ENCODE measurements at places on chromosomes 2 and 18.

DNA sequence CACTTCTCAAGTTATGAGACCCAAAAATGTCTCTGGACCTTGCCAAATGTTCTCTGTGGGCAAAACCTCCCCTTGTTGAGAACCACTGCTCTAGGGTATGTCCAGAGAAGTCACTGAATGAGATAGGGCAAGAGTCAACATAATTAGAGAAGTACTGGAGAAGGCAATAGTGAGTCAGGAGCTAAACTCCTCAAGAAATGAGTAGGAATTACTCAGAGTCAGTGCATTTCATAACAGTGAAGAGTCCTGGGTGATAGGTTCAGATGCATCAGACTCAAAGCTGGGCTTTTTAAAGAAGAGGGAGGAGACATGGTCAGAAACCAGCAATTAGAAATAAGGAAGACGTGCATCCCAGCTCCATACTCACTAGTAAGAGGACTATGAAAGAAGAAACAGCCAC, 38.6 kb upstream of the IHH start:
- no peak for DNase-seq

GRCh38 chr18:45802814-45803492, 22.5 kb upstream of the SIGLEC15 start:
- no peak for DNase-seq

DNA sequence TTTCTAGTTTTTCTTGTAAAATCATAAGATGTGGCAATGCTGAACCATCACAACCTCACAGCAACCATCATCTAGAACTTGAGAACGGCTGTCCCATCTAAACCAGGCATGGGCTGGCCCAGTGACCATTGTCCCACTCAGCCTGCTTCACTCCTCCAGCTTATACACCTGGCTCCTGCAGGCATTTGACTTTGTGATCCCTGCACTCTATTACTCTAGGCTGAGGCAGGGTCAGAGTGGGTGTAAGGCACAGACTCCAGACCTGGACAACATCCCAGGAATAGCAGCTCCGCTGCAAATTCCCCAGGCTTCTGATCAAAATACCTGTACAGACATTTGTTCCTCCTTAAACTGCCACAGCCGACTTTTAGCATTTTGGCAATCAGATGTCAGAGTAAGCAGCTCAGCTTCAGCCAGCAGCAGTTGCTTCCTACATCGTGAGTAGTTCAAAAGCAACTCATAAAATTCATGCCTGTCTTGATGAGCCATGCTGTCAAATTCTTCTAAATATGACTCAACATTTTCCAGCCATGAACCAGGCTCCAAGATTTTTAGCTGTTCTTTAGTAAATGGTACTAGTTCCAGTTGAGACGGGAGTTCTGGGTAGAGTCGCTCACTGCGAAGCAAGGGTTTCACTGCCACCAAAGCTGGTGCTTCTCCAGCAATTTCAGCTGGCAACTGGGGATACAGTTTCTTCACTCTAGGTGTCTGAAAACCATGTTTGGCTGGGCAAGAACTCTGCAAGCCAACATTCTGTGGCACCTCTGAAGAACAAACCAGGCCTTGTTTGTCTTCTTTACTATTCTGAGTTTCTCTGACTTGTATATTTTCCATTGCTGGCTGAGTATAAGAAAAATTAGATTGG, 12.8 kb downstream of the EPG5 start:
- DNase-seq: no peak

- peak; percentile 57 for DNase-seq
Observed at GRCh38 chr2:230326453-230327417, at the start of gene SP140L. Gene SP140L (plus strand): TSS chr2:230327193. CDS start chr2:230327270, 77 bp downstream.

DNA sequence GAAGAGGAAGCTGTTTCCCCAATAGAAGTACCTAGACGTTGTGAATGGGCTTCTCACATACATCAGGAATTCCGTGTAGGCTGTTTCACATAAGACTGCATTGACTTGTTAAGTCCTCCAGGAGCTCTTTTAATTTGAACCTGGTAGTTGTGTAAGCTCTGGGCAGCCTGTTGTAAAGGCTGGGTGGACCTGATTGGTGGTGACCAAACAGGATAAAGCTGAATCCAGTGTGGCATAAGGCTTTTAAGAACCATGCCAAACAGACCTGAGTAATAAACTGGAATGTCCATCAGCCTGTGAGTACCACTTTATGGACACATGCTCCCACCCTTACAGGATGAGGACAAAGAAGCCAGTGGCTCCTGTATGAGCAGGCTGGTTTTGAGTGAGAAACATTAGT, 24.1 kb downstream of the RMND5A start:
- no peak for DNase-seq

GRCh38 chr18:24659827-24660720, 199.6 kb downstream of the HRH4 start:
- DNase-seq: peak; percentile 7

DNA sequence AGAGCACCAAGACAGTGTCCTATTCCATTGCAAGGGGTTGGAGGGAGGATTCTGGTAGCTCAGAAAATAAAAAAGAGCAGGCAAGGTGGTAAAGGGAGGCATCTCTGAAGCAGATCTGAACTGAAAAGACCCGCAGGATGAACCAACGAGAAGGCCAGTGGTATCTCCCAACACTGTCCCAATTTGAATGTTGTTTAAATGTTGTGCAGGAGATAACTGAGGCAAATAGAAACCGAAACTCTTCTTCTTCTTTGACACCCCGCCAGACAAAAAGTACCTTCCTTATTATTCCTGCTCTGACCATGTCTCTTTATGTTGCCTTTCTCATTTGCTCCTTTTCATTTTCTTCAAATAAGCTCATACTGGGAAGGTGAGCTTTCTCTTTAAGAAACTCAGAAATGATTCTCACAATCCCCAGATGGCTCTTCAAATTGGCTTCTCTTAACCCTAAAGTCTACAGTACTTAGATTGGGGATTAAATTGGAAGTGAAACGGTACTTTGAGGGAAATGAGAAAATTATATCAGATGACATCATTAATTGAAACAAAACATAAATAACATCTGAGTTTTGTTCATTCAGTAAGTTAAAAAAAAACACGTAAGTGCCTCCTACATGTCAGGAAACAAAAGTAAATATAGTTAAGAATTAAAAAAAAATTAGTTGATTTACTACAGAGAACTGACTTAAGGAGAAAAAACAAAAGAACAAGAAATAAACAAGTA, 143.6 kb downstream of the WDPCP start:
- no peak for DNase-seq

Measured in T-helper 17 cell (primary cell).